ENCODE measurements at places on chromosomes 11 and 22.

DNA sequence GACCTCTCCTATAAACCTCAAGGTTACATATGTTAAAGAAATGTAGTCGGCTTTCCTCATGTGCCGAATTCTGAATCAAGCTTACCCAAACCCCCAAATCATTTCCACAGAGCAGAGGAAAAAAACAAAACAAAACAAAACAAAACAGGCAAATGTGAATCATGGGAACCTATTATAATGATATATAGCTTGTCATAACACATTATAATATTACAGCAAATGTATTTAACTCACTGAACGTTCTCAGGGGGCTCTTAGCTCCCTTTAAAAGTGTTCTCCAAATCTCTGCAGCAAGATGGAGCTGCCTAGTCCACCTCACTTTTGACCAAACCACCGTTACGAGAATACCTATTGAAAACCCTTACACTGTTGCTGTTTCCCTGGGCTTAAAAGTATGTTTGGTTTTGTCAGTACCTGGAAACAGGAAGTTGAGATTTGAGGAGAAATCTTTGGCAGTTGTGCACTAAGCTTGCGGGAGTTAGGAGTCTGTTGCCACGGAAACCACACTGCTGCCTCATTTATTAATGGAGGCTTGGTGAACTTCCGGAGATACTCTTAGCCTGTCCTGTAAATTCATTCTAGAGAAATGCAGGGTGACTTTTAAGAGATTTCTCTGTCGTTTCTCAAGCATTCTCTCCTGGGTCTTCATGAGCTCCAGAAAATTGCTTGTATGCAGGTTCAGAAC, 167.0 kb upstream of the RASSF10 start:
- DNase-seq, result no peak

DNA sequence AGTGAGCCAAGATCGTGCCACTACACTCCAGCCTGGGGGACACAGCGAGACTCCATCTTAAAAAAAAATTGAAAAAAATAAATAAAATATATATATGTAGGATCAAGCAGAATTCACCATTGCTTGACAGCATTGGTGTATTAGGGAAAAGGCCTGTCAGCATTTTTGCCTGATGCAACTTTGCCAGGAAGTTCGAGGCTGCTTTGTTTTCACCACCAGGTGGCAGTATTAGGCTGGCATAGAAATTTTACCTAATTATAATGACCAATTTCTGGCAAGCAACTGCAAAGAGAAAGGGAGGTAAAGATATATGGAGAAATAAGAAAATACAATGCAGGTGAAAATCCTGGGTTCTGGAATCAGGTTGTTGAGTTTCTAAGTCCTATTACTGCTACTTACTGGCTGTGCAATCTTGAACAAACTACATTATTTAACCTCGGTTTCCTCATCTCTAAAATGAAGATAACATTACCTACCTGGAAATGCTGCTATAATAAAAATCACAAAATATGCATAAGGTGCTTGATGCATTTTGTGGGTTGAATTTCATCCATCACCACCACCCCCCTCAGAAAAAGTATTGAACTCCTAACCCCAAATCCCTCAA, 24.7 kb downstream of the LAYN start:
- DNase-seq, result peak; percentile 70

- DNase-seq, result peak; percentile 15
These were observed 6.9 kb downstream of the KMT5B start for GRCh38 chr11:68206211-68206610.

DNA sequence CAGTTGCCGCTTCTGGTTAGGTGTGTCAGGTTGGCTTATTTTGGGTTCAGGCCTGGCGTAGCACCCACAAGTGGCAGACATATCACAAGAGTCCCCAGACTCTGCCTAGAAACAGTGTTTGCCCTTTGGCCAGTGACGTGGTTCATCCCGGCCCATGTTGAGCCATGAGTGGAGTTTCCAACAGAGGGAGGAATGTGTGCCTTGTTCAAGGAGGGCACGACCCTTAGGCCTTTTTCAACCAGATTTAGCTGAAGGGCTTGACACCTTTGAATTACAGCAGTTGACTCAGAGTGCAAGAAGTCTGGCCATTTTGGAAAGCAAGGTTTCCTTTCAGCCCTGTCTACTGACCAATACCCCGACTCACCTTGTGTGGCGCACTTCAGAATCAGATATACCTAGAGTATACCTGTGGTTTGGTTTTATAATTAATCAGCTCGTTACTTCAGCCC, 15.1 kb upstream of the AIFM3 start:
- no peak for DNase-seq

DNA sequence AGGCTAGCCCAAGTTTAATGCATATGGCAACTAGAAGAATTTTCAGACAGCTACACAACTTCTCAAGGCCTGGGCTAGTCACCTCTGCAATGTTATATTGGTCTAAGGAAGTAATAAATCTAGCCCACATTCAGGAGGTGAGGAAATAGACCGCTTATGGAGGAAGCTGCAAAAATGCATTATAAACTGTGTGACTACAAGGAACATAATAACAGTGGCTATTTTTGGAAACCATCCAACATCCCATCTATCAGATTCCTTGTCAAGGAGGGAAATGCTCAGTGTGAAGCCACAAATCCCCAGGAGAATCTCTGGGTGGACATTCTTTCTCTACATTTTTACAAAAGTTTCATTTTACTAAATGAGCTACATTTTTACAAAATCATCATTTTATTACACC, 76.1 kb downstream of the BBOX1 start:
- no peak for DNase-seq

- no peak for DNase-seq
These were observed 267.6 kb upstream of the TENM4 start for GRCh38 chr11:79708319-79708932.

GRCh38 chr11:110473706-110474105, 44.0 kb downstream of the FDX1 start:
- DNase-seq, result no peak

DNA sequence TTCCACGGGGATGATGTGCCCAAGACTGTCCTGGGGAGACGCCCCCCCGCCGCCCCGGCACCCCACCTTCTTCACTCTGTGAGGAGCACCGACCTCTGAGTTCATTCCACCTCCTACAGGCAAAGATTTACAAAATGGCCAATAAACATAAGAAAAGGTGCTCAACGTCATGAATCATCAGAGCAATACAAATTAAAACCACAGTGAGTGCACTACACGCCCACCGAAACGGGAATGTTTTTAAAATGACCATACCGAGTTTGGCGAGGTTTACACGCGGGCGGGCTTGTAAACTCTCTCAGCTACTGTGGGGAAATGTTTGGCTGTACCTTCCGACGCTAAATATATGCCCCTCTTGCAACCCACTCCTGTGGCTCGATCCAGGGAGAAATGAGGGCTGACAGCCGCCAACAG, 7.9 kb downstream of the NPTXR start:
- DNase-seq, result no peak

DNA sequence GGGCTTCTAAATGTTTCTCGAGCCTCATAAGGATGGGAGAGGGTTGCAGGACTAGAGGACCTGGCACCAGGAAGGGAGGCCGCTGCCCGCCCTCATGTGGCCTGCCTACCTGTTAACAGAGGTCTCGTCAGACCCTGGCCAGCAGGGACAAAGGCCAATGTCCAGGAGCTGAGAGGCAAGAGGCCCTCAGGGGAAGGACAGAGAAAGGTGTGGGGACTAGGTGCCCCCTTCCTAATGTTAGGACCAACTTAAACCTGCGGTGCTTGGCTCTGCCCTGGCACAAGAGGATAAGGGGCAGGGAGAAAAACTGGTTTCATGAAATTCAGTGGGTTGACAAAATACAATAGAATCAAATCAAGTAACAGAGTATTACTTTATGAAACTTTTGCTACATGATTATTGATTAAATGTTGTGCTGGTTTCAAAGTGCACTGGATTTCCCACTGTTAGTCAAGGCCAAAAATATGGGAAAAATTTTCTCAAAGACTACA, 20.0 kb upstream of the SYT12 start:
- no peak for DNase-seq

GRCh38 chr22:22657712-22658111, 13.3 kb downstream of the GGTLC2 start:
- DNase-seq, result no peak

GRCh38 chr11:31799435-31800397, 11.4 kb downstream of the PAX6 start:
- no peak for DNase-seq

DNA sequence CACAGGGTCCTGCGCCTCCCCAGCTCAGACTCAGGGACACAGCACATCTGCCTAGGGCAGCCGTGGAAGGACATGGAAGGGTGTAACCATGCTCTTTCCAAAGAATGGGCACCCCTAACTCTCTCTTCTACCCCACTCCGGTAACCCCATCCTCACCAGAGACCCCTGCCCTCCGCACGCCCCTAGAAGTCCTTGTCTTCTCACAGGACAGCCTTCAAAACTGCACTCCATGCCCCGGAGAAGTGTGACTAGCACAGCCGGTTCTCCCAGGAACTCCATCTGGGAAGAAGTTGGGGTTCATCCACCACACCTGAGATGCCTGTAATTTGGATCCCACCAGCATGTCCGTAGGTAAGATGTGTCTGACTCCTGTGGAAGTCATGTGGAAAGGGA, 25.0 kb downstream of the P2RY2 start:
- DNase-seq, result no peak

GRCh38 chr11:111635706-111636045, 33.4 kb downstream of the SIK2 start:
- no peak for DNase-seq

DNA sequence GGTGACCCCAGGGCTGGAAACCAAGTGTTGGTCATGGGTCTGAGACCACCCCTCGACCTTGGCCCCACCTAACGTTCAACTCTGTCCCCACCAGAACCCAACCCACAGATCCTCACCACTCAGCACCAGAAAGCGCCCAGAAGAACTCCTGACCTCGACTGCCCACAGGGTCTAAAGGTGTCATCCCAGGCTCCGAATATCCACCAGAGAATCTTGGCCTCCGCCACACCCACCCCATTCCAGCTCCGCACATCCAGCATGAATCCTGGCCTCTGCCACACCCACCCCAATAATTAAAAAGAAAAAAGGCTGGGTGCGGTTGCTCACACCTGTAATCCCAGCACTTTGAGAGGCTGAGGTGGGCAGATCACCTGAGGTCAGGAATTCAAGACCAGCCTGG, 1.3 kb downstream of the CERK start:
- DNase-seq, result no peak

GRCh38 chr11:44737245-44738085, 10.7 kb downstream of the TSPAN18 start:
- DNase-seq, result no peak

DNA sequence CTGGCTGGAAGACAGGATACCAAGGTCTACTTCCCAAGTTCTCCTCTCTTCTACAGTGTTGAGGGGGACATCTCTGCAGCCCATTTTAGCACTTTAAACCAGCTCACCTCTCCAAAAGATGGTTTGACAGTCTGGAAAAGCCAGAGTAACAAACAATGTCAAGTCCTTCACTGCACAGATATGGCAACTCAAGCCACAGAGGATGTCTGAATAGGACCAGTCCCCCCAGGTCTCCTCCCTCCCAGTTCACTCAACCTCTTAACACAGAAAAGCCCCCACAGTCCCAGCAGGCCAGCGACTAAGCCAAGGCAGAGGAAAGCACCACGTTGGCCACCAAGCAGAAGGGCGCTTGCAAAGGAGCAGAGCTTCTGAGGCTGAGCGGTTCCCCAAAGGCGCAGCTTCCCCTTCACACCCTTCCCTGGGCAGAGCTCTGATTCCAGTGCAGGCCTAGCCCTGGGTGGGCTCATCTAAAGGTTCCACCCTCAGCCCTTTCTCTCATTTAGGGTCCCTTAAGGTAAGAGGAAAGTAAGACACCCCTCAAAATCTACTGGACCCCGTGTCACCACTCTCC, 62.7 kb downstream of the PAK1 start:
- peak; percentile 33 for DNase-seq

DNA sequence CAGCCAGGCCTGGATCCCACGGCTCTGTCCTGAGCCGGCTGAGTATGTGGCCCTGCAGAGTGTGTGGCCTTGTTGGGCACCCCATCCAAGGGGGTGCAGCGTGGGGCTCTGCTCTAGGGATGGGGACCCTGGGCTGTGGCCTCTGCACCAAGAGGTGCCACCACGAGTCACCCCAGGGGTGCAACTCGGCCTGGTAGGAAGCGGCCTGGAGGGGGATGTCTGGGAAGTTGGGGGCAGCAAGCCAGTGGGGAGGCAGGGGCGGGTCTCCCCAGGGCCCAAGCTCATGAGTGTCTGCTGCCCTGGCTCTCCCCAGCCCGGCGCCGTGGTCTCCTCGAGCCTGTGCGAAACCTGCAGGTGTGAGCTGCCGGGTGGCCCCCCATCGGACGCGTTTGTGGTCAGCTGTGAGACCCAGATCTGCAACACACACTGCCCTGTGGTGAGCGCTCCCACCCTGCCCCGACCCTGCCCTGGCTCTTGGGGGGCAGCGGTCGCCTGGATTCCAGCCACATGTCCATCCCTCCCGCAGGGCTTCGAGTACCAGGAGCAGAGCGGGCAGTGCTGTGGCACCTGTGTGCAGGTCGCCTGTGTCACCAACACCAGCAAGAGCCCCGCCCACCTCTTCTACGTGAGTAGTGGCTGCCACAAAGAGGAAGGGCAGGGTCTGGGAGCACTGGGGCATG, 24.2 kb upstream of the MUC5B start:
- DNase-seq, result peak; percentile 1

DNA sequence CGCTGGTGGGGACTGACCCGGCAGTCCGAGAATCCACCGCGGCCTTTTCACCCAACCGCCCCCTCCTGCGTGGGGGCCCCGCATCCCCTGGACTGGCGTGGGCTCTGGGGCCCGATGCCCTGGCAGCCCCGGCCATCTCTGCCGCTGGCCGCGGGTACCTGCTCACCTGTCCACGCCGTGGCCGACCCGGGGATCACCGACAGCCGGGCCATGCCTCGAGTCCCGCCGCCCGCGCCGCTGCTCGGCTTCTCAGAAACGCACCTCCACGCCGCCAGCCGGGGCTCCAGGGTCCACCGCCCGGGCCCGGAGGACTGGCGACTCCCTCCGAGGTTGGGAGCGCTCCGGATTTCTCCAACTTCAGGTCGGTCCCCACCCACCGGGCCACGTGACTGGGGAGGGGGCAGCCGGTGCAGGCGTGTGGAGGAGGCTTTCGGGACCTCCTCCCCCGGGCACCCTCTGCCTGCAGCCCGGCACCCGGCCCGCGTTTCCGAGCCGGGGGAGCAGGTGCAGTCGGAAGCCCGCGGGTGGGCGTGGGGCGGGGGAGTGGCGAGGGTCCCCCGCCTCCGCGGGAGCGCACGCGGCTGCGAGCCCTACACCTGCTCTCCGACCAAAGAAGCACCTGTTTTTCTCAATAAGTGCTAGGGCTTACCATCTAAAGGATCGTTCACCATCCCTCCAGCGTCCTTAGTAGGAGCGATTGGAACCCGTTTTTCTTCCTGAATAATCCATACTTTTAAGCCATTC, 554 bp upstream of the NRIP3 start:
- peak; percentile 44 for DNase-seq

- DNase-seq, result no peak
These were observed 51.4 kb upstream of the WNT7B start for GRCh38 chr22:46028106-46028991.

DNA sequence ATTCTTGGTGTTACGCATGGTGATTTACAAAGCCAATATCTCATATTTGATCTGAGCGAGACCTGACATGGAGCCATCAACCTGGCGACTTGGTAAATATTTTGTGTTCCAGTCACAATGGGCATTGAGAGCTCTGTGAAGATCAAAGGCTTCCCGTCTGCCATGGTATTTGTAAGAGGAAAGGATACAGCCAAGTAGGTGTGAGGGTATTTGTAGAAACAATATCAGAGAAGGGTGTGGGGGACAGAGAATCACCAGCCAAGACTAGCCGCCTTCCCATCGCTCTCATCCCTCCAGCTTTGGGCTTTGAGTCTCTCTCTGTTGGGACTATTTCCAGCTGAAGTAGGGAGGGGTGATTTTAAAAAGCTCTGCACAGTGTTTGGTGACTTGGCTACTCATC, 173.4 kb upstream of the BDNF start:
- DNase-seq, result no peak
